Stimulated activated CD4-positive, alpha-beta T cell treated with anti-CD3 and anti-CD28 coated beads, Interleukin-2, amount 100 ng/mL, for 24 hours (primary cell): ENCODE measurements at places on chromosomes 11 and 22.

DNA sequence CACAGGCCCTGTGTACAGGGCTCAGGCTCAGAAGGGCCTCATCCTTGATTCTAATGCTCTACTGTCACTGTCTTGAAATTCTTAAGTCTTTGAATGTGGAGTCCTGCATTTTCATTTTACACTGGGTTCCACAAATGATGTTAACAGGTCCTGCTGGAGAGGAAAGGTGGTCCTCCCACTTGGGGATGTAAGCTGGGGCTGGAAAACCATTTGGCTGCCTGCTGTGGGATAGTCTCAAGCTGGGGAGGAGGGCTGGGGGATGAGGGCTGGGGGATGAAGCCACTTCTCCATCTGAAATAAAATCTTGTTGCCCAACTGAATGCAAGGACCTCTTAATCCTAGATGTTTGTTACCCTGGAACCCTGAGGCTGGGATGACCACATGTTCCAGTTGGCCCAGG, 423.0 kb downstream of the TENM4 start:
- no peak for DNase-seq

DNA sequence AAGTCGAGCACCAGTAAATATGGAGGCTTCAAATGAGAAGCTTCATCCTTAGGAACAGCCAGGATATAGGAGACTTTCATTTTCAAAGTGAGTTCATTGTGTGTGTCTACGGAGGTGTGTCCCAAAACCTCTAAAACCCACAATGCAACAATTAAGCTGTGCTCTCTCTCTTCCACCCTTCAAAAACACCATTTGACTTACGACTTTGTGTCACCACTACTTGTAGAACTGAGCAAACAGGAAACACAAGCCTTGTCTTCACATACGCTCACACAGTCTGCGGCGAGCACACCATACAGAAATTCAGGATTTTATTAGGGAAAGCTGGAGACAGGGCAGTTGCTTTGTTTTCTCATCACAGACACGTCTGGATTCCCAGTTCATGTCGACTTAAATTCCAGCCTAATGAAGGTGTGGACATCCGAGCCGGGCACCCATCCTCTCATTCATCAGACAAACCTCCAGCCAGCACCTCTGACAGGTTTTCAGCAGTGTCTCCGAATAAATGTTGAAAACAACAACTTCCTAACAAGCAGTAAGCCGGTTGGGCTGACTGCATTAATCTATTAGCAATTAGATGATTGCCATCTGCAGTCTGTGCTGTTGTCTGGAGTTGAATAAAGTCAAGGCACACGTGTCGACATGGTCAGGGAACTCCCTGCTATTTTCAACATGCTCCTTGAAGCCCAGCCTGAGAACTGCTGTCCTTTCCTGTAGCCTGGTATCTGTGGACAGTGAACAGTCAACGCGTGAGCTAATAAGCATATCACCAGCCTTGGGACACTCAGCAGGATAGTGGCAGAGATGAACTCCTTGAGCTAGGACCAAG, 1411.1 kb downstream of the BRD1 start:
- DNase-seq, result no peak

DNA sequence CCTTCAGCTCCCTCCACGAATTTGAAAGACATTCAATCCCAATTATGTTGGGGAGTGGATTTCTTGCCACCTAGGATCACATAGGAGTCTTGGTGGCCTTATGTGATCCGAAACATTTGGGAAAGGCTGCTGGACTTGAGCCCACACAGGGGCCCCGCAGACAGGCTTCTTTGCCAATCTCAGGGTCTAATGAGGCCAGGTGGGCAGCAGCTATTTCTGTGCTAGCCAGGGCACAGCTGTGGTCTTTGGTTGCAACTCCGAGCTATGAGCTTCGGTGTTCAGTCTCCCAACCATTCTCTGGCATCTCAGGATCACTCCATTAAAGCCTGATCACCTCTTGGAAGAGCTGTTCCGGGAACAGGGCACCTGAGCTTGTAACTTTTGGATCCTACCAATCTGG, 84.4 kb downstream of the TP53I11 start:
- DNase-seq, result no peak

- DNase-seq, result no peak
Measured at GRCh38 chr11:71267807-71268421, 15.5 kb upstream of the SHANK2 start.

- DNase-seq, result no peak
Measured at GRCh38 chr22:38109371-38110001, 998 bp downstream of the BAIAP2L2 start.

DNA sequence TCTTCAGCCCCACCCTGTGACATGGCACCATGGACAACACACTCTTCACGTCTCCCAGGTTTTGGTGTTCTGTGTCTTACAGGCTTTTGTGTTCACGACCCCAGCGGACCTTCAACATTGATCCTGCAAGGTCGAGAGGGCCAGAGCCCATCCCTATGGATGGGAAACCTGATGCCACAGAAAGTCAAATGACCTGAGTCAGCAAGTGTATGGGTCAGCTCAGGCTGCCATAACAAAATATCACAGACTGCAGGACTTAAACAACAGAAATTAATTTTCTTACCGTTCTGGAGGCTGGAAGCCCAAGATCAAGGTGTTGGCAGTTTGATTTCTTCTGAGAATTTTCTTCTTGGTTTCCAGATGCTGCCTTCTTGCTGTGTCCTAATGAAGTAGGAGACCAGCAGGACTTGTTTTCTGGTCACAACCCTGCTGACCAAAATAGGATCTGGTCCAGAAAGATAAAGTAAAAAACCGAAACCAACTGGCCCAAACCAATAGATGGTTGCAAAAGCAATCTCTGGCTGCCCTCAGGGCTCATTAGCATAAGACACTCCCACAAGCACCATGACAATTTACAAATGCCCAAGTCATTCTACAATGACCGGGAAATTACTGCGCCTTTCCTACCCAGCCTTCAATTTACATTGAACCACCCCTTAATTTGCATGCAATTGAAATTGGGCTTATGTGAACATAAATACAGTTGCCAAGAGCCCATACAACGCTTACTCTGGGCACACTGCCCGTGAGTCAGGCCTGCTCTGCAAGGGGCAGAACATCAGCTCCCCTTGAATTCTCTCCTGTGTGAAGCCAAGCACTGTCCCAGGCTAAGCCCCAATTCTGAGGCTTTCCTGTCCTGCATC, 113.9 kb downstream of the RPS6KA4 start:
- no peak for DNase-seq

DNA sequence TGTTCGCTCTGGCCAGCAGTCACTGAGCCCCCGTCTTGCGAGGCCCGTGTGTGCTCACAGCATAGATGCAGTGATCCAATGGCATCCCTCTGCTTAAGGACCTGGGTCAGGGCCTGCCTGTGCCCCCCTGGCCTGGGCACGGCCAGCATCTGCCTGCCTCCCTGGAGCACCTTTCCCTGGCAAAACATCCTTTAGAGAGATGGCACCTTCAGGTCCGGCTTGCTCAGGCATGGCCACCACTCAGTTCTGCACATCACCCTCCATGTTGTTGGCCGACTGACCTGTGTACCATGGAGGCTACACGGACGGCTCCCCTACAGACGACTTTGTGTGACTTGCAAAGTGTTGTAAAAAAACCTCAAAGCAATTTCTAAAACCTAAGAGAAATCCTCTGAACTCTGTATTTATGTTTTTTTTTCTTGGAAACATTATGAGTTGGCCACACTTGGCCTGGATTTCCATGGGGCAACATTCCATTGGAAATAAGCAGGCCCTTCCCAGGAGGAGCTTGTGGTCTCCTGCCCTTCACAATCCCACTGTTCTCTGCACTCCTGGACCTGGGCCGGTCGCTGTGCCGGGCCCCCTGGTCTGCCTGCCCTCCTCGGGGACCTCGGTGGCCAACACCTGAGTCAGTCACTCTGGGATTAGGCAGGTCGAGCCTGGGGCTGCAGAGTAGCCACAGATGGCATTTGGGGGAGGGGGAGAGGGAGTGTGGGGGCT, 592.4 kb downstream of the TBC1D22A start:
- DNase-seq, result no peak
